ENCODE measurements at places on chromosomes 7 and 10. TPM values are rescaled to one million over a fixed set of nuclear protein-coding genes. Genes with fewer than 3 reads are reported as not detected.
A peak's percentile ranks its signal among the peaks of the same experiment; 100 is the strongest.

WEE2 gene
- total RNA-seq, result under 0.01 TPM

- DNase-seq, result peak; percentile 83
Observed at GRCh38 chr10:36779238-36779846, 346.1 kb upstream of the ANKRD30A start.

DNA sequence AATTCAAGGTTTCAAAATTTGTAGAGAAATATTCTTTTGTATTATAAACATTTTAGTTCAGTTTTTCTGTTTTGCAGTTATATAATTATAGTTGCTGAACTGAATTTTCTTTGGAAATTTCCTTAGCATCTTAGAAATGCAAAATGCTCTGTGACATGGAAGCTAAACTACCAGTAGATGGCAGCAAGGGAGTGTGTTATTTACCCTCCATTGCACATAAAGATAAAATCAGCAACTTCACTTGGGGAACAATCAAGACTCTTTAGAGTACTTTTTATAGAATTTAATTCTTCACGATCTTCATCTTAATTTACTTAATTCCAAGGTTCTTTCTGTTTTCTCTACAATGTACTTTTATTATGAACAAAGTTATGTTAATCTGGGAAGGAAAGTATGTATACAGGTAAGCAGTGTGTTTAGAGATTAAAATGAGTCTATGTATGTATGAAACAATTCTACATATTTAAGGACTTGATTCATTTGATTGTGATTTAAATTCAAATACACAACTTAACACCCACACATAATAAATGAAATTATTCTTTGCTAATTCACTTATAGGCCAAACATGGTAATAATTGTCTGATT, 404.2 kb downstream of the THSD7A start:
- DNase-seq, result peak; percentile 85

DNA sequence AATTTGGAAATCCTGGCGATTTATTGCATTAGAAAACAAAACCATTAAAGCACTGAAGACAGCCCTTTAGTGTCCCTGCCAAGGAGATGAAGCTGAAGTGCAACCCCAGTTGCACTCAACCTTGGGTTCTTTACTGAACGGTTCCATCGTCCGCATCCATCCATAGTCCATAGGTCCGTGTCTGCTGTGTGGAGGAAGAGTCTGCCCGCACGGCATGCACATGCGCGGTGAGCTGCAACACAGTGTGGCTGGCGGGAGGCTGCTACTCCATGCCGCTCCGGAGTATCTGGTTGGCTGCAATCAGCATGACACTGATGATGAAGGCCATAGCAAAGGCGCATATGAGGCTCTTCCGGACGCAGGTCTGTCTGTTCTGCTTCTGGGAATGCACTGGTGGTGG, 624.6 kb downstream of the CALN1 start:
- DNase-seq, result no peak

- no peak for DNase-seq
Observed at GRCh38 chr10:31458974-31459373, 140.0 kb downstream of the ZEB1 start.

DNA sequence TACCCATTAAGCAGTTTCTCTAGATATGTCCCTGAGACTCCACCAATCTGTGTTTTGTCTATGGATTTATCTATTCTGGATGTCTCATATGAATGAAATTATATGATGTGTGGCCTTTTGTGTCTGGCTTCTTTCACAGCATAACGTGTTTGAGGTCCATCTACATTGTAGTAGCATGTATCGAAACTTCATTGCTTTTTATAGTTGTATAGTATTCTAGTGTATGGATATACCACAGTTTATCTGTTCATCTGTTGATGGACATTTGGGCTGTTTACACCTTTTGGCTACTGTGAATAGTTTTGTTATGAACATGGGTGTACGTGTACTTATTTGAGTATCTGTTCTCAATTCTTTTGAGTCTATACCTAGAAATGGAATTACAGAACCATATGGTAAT, 9.6 kb downstream of the KAT6B start:
- no peak for DNase-seq

DNA sequence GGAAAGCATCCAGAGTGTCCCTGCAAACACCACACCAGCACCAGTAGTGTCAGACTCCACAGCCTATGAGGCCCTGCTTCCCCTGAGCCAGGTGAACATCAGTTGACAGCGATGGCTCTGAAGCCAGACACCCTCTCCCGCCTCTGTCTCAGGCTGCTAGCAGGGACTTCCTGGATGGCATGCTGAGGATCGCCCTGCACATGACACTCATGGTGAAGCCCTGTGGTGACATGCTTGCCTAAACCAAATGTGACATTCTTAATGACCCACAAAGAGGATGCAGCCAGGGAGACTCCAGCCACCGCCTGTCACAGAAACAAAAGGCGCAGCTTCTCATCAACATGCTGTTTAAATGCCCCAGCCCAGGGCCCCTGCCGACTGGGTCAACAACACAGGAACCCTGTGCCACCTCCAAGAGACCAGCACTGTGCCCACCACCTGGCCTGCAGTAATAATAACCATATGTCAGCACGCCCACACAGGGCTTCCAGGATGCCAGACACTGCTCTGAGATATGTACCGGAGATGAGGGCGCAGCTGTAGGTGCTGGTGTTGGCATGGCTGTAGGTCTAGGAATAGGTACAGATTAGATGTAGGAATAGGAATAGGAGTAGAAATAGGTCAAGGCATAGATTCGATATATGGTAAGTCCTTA, 81.3 kb downstream of the GRID1 start:
- no peak for DNase-seq

DNA sequence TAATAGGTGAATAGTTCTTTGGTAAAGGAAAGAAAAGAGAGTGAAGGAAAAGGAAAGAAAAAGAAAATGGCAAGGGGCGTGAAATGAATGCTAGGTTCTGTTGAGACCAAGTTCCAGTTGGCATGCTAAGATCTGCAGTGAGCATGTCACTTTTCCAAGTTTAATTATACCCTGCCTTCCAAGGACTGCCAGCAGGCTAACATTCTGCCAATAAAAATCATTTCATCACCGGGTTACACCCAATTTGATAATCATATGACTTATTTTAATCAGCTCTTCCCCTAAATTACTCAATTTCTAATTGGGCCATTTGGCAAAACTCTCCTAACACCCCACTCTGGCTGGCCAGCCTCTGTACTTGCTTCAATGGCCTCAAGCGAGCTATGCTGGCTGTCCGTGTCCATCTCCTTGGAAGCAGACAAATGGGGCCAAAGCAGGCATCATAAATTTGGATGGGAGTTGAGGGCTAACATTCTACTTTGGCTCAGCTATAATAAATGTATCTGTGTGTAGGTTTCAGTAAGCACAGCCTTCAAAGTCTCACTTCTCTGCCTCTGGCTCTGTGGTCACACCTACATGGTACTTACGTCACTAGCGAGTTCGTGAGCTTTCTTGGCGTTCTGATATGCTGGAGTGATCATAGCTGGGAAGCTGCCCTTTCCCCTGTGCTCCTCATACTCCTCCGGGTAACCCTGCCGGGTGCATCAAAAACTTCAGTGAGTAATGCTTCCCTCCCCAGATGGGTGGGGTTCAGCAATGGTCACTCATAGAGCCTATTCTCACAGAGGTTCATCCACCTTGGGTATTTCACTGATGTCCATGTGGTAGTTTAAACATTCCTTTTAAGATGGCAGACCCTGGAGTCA, 17.3 kb downstream of the NRAP start:
- DNase-seq, result no peak

- no peak for DNase-seq
Observed at GRCh38 chr7:36198854-36199266, 45.8 kb downstream of the EEPD1 start.

All from lung microvascular endothelial cell (primary cell).